ENCODE measurements at places on chromosomes 13 and 19.

DNA sequence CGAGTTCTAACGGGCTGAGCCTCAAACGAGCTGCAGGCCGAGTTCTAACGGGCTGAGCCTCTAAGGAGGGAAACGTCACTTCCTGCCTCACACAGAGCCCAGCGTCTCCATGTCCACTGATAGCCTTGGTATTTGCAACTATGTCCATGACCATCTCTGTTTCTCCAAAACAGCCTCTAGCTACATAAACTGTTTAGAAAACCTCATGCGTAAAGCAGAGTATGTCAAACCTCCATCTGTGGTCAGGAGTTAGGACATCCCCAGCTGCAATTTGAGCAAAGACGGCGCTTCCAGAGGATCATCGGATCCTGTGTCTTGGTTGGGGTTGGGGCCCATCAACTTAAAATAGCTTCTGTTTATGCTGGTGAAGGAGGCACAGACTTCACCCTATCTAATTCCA lies 20.8 kb downstream of the RASA3 start:
- DNase-seq, result no peak

DNA sequence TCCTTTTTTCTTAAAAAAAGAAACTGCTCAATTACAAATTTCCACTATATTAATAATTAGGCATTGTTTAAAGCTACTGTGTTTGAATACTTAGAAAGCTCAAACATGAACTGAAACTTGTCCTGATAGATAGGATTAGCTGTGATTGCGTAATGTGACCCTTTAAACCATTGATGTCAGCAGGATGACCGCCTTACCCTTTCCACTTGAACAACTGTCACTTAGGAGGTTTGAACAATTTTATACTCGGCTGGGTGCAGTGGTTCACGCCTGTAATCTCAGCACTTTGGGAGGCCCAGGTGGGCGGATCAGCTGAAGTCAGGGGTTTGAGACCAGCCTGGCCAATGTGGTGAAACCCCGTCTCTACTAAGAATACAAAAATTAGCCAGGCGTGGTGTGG lies 2.9 kb downstream of the LAMP1 start:
- DNase-seq, result no peak

DNA sequence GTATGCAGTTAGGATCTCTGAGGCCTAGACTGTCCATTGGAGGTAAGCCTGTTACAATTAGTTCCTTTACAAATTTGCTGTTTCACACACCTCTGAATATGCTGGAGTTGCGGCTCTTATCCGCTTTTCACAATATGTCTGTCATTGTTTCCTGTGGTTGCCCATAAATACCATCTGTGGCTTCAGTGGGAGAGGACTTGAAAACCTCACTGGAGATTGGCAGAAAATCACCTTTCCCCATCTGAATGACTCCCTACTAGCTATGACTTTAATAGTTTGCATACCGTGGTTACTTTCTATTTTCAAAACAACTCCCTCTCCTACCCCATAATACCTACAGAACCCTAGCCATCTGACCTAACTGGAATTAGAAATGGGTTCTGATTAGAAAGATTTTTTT lies 454.3 kb downstream of the PCDH17 start:
- no peak for DNase-seq

DNA sequence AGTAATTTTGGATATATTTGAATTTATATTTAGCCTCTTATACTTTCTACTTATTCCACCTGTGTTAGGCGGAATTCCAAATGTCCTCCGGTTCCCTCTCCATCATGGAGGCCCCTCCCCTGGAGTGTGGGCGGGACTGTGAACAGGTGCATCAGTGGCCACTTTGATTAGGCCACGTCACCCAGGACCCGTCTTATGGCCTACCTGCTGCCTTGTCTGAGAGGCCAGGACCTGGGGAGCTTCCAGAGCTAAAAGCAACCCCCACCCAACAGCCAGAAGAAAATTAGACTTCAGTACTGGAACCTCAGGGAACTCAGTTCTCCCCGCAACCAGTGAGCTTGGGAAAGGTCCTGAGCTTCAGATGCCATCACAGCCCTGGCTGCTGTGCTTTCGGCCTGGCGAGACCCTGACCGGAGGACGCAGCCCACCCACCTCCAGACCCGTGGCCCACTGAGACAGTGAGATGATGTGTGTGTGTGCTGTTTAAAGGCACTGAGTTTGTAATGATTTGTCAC lies 200.2 kb upstream of the SOX1 start:
- no peak for DNase-seq

DNA sequence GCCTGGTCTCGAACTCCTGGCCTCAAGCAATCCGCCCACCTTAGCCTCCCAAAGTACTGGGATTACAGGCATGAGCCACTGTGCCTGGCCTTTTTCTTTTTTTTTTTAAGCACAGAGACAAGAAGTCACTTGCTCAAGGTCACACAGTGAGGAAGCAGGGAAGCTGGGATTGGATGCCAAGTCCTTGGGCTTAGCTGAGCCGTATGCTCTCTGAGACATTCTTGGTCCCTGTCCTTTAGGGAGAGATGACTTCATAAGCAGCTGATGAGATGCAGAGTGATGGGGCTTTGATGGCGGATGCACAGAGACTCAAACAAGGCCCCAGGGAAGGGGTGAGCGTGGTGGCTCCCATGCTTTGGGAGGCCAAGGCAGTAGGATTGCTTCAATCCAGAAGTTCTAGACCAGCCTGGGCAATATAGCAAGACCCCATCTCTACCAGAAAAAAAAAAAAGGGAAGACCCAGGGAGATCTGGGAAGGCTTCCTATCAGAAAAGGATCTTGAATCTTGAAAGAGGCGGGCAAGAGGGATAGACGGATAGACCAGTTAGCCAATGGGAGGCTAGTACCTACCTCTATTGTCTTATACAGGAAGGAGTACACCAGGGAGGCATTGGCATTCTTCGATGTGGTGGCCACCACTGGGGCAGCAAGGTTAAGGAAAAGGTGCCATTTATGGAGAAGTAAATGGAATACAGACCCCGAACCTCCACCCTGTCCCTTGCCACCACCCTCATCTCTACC lies 3.9 kb downstream of the AP1M2 start:
- no peak for DNase-seq

- DNase-seq, result no peak
Measured at GRCh38 chr13:41854758-41855157, 106.2 kb downstream of the VWA8 start.

GRCh38 chr13:38954291-38954690 lies 36.3 kb downstream of the STOML3 start:
- DNase-seq, result no peak

GRCh38 chr13:77820431-77821149 lies 98.0 kb downstream of the EDNRB start:
- no peak for DNase-seq

GRCh38 chr19:7482584-7483439 lies 6.0 kb downstream of the PEX11G start:
- no peak for DNase-seq

DNA sequence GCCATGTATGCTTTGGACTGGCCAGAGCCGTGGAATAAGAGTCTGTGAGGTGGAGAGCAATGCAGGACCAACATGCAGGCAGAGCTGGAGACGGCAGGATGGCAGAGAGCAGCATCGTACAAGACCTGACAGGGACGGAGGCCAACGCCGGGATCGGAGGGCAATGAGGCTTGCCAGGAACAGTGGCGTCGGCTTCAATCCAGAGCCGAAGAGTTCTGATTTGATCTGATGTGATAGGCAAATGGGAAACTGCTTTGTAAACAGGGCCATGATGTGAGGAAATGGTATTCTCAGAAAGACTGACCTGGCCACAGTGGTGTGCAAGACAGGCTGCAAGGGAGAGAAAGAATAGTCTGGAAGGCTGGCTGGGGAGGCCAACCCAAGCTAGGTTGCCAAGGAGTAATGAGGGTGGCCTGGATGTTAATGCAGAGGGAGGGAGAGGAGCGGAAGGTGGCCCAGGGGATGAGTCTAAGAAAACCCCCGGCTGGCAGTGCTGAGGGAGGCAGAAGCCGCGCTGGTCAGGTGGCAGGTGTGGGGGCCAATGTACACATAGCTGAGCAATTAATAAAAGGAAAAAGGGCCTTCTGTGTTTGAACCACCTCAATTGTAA lies 26.7 kb downstream of the RCBTB2 start:
- DNase-seq, result no peak

GRCh38 chr19:18425515-18426415 lies 6.6 kb downstream of the SSBP4 start:
- DNase-seq, result no peak

DNA sequence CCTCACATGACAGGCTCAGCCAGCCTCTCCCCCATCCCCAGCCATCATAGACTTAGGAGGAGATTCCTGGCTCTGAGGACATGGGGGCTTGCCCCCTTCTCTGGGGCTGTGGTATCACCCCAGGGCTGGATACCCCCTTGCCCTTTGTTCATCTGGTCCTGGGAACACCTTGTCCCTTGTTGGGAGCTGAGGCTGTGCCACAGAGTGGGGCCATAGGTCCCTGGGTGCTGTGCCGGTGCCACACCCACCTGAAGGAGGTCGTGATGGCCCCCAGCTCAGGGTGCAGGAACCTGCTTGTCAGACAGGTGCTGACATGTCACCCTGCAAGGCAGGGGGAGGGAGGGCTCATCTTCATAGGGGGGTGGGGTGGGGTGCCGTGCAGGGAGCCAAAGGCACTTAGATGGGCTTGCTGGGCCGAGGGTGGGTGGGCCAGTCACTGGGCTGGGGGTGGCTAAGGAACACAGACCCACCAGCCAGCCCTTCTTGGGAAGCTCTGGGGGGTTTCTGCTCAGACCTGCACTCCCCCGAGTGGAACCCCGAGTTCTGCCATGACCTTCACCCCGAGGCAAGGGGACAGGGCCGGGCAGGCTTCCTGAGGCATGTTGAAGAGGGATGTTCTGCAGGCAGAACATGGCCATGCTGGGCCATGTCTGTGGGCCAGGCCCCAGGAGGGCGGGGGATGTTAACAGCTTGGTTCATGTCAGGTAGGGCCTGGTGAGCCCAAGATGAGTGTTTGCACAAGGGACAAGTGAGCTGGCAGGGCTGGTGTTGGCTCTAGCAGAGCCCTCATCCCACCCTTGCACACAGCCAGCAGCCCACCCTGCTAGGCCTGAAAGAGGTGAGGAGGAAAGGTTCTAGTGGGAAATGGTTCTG lies 28.0 kb downstream of the TSSK6 start:
- DNase-seq, result no peak

GRCh38 chr19:38809592-38810252 lies 3.0 kb downstream of the LGALS4 start:
- no peak for DNase-seq

- DNase-seq, result no peak
Measured at GRCh38 chr13:25149711-25150110, 22.4 kb downstream of the AMER2 start.

- no peak for DNase-seq
Measured at GRCh38 chr13:94968757-94969086, 256.4 kb upstream of the SOX21 start.

GRCh38 chr19:33040994-33041827 lies 23.5 kb downstream of the RHPN2 start:
- DNase-seq, result no peak

DNA sequence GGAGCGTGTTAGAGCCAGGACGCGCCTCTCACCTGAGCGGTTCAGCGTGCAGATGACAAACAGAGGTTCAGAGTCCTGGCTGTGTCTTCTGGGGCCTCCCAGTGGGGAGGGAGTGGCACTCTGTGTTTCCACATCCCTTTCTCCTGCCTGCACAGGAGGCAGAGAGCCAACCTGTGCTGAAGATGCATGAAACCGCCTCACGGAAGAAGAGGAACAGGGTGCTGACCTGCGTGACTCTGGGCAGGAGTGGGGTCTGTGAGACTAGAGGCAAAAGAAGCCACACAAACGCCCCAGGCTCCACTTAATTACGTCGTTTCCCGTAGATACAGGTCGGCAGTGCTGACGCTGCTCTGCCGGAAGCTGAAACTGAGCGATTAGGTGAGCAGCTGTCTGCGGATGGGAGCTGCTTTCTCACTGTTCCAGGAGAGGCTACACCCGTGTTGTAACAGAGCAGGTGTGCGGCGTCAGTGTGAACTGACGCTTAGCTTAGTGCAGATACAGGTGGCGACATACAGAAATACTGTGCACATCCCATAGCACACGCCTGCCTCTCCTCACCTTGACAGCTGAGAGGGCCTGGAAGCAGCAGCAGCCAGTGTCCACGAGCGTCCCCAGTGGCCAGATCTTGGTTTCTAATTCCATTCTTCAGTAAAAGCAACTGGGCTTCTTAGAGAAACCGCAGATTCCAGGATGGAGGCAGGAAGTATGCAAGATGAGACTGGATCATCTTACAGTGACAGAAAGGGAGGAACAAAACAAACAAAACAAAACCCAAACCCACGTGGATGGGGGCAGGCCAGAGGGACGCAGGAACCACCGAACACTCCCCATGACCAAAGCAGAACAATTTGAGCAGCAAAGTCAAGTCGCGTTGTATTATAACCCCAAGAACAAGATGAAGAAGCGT lies 37.7 kb upstream of the MCF2L start:
- DNase-seq, result peak; percentile 49
